Stimulated activated CD4-positive, alpha-beta T cell treated with anti-CD3 and anti-CD28 coated beads, Interleukin-1b, Interleukin-23, amount 100 ng/mL, for 48 hours (primary cell): ENCODE measurements at places on chromosomes 12 and 14.
A peak's percentile ranks its signal among the peaks of the same experiment; 100 is the strongest.

DNA sequence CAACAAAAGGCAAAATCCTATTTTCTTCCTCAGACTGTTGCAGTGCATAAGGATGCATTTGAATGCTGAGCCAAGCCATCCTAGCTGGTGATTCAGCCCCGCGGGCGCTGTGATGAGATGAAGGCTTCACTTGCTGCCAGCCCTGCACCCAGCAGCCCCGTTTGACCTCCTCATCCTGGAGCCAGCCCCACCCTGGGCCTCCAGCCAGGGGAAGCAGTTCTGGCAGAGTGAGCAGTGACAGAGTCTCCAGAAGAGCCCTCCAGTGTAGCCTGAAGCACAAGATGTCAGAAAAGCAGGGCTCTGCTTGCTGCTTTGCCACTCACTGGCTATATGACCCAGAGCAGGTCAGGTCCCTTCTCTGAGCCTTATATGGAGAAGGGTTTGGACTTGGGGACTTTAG is 96.2 kb upstream of the HSPB8 start:
- DNase-seq = no peak

DNA sequence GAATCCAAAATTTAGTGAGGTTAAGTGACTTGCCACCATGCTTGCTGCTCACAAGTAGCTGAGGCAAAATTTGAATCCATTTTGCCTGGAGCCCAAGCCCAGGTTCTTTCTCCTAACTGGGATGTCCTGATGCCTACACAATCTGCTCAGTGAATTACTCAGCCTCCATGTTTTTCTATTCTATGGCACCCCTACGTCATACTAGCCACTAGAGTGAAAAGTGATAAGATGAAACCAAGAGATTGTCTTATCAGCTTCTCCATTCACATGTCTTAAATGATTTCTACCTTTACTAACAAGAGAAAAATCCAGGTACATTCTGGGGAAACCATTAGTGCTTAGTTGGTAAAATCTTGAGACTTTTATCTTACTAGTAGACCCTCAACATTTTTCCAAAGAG is 720.1 kb downstream of the DIO2 start:
- no peak for DNase-seq

DNA sequence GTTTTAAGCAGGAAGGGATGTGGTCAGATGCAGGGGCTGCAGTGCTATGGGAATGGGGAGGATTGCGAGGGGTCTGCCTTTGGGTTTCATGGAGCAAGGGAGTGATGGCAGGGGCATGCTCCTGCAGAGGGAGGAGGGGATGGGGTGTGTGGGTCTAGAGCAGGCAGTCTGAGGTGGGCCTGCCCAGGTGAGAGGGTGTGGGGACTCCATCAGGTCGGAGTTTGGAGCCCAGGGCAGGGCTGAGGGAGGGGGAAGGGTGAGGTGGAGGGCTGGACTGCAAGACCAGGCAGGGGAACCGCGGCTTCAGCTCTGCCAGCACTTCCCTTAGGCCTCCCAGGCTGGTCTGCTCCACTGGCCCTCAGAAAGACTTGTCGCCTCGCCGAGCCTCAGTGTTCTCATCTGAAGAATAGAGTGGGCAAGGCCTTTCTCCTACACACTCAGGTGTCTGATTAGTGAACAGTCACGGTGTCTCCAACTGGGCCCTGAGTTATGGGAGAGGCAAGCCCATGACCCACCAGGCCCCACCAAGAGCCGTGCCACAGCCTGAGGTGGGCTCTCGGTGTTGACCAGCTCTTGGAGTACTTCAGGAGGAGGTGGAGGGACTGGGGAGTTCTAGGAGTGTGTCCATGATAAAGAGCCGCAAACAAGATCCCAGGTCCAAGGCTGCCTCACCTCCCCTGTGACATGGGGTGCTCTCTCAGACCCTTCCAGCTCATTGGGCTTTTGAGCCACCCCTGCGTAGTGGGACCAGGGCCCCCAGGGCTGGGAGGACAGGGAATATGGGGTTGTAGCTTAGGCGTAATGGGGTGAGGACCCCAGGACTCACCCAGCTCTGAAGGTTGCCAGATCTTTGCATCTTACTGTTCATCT is 20.1 kb upstream of the KRT80 start:
- DNase-seq = no peak

DNA sequence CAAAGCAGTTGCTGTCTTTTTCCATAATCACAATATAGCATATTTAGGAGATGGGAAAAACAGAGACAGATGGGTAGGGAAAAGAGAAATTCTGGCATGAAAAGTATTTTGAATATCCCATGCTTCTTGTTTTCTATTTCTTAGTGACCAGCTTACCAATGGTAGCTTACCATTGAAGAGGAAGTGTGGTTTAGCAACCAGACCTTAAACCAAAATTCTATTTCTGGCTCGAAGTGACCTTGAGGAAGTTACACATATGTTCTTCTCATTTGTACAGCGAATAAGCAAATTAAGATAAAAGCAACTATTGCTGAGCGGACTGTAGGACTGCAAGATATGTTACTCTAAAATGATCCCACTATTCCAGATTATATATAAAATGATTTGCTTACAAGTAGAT is 82.9 kb downstream of the FGD4 start:
- DNase-seq = no peak

DNA sequence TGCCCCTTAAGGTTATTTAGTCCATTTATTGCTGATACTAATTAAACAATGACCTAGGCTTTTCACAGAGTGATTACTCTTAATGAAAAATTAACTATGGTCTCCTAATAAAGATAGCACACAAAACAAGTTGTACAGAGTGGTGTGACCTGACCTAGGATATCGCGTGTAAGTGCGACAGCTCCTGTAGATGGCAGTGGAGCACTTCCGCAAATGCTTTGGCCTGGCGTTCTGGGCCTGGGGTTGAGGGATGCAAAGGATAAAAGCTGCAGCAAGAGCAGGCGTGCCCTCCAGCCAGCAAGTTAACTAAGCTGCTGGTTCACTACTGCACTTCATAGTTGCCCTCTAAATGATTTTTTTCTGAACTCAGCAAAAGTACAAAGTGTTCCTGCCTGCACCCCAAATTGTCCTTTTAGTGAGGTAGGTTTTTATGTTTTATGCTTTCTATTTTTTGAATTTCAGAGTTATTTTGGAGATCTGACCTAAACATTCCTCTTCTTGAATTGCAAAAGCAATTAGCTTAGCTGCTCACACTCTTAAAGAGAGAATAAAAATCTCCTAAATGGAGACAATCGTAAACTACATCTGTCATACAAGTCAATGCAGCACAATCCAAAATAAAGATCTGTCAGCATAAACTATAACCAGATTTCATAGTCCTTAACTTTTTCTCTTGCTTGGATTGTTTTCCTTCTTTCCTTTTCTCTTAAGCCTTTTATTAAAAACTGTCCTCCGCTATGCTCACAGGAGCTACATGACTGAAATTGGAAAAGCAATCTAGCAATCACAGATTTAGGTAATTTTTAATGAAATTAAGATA is 379.6 kb downstream of the LRIG3 start:
- DNase-seq = peak; percentile 5

DNA sequence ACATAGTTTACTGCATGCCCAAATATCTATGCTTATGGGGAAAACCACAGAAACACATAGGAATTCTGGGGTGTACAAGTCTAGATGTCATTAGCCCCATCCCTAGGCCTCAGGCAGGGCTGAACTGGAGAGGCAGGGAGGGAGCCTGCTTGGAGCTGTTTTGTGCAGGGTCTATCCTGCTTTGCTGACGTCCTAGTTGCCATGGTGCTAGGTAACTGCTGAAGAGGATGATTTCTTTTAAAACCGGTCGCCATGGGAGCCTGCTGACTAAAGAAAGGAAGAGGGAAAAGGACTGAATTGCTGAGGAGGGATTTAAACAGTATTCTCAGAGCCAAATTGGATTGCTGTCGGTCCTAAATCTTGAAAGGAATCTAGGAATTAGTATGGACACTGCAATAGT is 10.7 kb downstream of the GPR19 start:
- no peak for DNase-seq

DNA sequence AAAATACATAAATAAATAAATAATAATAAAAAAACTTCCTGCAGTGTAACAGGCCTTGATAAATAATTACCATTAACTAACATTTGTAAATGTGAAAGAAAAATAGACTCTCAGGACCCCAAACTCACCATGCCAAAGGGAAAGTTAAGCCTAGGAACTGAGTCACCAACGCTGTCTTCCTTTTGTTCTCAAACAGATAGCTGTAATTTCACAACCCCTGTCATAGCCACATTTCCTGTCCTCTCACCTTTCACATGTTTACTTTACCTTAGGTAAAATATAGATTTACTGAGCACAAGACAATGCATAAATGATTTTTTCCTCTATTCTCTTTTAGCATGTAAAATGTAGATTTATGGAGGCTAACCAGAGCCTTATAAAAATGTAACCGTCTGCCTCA is 35.9 kb upstream of the CHST11 start:
- no peak for DNase-seq

DNA sequence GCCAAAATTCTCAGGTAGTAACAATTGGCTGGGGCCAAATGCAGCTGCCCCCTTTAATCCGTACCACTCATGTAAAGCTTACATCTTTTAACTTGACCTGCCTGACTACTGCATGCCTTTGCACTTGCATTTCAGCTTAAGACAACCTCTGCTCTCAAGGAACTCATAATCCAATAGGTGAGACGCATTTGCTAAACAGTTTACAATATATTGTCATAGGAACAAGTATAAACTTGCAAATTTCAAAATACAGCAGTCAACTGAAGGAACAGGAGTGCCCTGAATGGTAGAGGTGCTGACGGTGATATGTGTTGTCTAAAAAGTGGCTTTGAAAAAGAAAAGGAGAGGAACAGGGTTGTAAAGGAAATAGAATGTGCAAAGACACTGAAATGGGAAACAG is 3.6 kb upstream of the BRMS1L start:
- no peak for DNase-seq

- no peak for DNase-seq
These were observed 51.2 kb downstream of the PITPNM2 start for GRCh38 chr12:123099560-123100192.

DNA sequence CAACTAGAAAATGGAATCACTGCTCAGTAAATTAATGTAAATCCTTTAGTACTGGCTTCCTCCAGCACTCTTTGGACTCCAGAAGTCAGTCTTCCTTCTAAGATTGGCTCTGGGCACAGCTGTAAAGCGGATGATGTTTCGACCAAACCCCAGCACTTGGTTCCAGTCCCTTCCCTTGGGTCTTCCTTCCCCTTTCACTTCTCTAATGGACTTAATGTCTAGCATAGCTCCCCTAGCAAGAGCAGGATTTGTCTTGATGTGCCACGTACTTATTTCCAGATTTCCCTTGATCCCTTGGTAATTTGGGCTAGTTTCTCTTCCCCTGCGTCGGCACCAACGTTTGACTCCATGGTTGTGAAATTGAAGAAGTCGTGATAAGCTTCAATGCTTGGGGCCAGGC is 28.3 kb downstream of the C12orf75 start:
- no peak for DNase-seq

DNA sequence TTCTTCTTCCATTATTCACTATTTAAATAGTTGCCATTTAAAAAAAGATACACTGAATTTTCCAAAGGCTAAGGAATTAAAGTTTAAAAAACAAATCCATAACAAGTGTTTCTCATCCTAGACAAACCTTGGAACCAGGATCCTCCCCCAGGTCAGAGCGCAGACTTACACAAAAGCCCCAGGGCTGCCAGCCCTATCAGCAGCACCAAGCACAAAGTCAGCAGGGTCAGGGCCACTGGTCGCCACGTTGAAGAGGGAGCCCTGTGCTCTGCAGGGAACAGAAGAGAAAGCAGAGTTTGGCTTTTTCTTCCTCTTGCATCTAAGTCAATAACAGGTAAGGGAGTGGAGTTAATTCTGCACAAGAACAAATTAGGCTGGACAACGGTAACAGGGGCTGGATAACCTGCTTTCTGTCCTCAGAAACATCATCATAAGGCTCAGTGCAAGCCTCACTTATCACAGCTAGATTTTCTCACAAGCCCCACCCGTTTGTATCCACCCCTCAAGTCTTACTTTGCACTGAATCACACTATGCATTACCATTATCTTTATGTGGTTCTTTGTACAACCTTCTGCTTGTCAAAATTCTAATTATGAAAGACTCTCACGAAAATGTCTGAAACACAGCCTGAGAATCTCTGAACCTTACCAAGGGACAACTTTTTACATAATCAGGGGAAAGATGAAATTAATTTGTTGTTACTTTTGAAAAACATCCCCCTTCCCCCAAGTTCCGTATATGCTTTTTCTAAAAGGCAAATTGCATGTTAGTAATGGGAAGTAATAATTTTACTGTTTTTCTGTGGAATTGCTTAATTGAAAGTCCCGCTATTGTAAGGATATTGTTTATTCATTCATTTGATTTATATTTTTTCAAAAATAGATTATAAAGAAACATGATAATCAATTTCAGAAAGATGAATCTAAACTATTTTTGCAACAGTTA is 9.6 kb downstream of the CLEC1A start:
- DNase-seq = no peak

GRCh38 chr12:116508145-116509121 is 50.7 kb upstream of the MAP1LC3B2 start:
- DNase-seq = no peak

- no peak for DNase-seq
These were observed 192.9 kb upstream of the OR4E1 start for GRCh38 chr14:21866479-21866878.

DNA sequence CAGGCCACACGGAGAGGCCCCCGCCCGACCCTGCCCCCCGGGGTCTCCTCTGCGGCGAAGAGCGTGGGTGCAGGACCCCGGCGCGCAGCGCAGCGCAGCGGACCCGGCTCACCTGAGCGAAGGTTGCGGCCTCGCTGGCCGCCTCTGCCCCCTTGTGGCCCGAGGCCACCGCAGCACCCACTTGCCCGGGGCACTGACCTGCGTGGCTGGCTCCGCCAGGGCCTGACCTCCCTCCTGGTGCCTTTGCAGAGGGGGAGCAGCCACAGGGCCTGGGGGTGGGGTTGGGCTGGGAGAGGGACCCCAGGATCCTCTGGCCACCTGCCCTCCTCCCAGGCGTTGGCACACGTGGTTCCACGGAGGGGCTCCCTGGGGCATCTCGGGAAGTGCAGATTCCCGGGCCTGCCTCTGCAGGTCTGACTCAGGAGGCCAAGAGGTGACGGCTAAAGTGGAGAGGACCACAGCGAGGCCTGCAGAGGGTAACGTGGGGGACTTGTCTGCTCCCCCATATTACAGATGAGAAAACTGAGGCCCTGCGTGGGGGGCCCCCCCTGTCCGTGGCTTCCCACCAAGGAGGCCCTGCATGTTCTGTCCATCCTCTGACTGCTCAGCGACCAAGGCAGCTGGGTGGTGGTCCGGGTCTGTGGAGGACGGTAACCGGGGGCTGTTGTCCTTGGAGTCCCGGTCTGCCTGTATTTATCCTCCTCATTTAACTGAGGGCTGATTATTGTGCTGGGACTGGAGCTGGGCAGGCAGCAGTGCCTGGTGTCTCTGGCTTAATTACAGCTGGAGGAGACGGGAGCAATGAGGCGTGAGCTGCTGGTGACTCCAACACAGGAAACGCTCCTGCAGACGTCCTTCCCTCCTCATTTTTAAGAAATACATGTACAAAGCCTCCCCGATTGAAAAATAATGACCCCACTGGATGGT is 67.9 kb upstream of the BEGAIN start:
- peak; percentile 28 for DNase-seq

DNA sequence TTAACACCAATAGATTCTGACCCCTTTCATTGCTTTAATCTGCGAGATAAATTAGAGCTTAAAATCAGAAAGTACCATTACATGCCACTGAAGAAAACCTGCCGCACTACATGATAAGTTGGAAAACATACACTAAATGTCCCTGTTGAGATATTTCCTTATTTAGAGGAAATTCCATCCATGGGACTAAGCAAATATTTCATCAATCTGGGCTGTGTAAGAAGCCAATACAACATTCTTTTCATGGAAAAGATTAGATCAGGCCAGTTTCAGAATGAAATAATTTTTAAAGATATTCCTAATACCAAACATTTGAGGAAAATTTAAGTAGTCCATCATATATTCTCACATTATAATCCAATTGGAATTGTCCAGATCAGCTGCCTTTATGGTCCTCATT is 112.8 kb downstream of the LLPH start:
- no peak for DNase-seq
